ENCODE measurements at places on chromosomes 16 and 17.
A peak's percentile ranks its signal among the peaks of the same experiment; 100 is the strongest.

DNA sequence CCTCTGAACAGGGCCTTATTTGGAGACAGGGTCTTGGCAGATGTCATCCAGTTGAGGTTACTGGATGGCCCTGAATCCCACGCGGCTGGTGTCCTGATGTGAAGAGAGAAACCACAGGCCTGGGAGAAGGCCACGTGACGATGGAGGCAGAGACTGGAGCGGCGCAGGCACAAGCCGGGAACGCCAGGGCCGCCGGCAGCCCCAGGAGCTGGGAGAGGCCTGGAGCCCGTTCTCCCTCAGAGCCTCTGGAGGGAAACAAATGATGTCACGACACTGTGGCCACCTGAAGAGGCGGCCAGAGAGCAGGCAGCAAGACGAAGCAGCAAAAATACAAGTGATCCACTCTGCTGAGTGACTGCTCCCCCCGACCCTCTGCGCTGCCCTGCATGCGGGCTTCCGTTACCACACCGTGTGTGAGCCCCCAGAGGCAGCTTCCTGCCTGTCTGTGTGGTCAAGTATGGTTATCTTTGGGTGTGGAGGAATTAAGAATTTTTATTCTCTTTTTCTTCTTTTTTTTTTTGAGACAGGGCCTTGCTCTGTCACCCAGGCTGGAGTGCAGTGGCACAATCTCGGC lies 11.6 kb downstream of the CD7 start:
- DNase-seq: no peak

GRCh38 chr17:81891303-81891552 lies 158 bp downstream of the ALYREF start:
- DNase-seq: no peak

DNA sequence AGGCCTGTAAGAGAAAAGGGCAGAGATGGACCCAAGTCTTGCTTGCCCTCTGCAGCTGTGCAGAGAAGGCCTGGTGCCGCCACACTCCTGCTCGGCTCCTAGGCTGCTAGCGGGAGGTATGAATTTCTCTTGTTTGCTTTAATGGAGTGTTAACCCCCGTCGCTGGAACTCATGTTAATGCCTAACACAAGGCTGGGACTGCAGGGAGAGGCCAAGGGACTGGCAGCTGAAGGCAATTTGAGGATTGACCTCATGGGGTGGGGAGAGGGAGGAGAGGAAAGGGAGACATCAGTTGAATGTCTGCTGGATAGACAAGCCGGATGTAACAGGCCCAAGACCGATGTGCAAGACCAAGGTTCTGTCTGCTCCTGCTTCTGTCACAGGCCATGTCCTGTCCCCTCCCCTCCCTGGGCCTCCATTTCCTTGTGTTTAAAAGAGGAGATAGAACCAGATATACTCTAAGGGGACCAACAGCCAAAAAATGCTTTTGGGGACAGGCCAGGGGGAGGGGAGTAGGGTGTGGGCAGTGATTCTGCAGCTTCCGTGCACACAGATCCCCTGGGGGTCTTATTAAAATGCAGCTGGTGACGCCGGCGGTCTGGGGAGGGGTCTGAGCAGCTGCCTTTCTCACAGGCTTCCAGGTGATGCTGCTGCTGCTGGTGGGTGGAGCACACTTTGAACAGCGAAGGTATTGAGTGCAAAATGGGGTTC lies 46.7 kb upstream of the TBX2 start:
- DNase-seq: peak; percentile 39

DNA sequence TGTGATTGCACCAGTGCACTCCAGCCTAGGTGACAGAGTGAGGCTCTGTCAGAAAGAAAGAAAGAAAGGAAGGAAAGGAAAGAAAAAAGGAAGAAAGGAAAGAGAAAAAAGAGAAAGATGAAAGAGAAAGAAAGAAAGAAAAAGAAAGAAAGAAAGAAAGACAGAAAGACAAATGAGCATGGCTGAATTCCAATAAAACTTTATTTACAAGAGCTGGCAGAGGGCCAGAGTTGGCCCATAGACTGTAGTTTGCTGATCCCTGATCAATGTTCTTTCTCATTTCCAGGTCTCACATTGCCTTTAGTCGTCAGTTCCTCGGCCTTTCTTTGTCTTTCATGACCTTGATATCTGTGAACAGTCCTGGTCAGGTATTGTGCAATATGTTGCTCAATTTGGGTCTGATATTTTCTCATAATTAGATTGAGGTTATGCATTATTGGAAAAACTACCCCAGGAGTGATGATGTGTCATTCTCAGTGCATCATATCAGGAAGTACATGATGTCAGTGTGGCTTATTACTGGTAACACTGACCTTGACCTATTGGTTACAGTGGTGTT lies 68.5 kb upstream of the MED9 start:
- no peak for DNase-seq

DNA sequence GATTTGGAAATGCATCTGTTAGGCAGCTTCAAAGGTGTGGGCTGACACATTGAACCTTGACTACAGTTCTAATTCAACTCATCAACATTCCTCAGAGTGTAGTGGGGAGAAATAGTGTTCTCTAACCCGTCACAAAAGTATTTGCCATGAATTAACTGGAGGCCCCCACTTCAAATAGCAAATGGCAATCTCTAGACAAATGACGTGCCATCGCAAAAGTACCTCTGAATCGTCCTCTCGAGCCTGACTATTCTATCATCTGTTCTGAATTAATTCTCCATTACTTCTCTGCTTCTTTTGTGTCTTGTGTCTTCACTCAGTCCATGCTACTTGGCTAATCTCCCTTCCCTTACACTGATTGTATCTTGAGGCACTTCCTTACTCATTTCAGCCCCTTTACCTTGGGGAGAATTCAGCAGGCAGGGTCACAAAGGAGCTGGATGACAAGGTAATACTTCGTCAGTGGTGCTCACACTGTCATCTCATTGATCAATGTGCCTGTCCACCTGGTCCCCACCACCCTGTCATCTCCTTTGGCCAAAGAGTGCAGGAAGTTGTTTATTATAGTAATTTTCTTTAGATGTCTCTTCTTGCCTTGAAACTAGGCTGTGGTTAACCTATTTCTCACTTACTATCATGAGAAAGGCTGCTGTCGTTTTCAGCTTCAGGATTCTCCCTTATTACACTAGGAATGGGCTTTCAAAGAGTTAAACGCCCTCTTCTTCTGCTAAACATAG lies 108.4 kb downstream of the SYCE1L start:
- DNase-seq: no peak

GRCh38 chr17:44832805-44833204 lies 2.7 kb upstream of the GJC1 start:
- peak; percentile 32 for DNase-seq

- peak; percentile 2 for DNase-seq
Measured at GRCh38 chr17:60525328-60525684, 736 bp downstream of the APPBP2 start.

GRCh38 chr16:50275098-50275415 lies 8.7 kb downstream of the ADCY7 start:
- DNase-seq: no peak

GRCh38 chr16:22678311-22678710 lies 135.7 kb upstream of the HS3ST2 start:
- DNase-seq: no peak

GRCh38 chr16:23434380-23434779 lies 18.6 kb downstream of the COG7 start:
- peak; percentile 65 for DNase-seq

- peak; percentile 54 for DNase-seq
Measured at GRCh38 chr17:50148226-50149090, 2.0 kb downstream of the PPP1R9B start.

DNA sequence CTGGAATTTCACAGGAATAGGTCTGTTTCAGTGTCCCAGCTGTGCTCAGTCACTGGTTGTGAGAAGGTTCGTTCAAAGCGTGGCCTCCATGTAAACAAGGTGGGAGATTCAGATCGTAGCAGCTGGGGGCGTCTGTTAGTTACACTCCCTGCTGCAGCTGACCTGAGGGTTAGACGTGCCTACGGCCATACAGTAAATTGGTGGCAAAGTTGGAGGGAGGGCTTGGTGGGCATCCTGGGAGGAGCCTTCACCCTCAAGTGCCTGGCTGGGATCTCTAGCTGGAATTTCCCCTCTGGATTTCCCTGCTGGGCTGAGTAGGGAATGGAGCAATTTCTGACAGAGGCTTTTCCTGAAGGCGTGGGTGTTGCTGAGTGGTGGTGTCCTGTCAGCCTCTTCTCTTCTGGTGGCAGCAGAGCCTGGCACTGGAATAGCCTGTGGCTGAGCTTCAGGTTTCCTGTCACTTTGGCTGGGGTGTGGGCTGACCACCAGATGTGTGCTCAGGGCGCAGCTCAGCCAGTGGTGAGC lies 6.4 kb downstream of the FCSK start:
- DNase-seq: no peak

GRCh38 chr17:56679115-56679776 lies 85.7 kb downstream of the NOG start:
- peak; percentile 69 for DNase-seq

DNA sequence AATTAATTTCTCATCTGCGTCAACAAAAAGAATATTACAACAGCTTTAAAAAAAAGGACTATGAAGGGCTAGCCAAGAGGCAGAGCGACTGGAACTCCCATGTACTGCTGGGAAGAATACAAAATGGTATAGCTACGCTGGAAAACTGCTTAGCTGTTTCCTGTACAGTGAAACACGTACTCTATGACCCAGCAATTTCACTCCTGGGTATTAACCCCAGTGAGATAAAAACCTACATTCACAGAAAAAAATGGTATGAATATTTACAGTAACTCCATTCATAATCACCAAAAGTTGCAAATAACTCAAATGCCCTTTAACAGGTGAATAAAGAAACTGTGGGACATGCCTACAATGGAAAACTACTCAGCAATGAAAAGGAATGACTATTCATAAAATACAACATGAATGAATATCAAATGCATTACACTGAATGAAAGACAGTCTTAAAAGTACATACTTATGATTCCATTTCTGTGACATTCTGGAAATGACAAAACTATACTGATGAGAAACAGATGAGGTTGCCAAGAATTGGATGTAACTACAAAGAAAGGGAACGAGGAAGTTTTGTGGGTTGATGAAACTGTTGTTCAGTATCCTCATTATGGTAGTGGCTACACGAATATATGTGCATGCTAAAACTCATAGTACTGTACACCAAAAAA lies 27.6 kb downstream of the CMTM4 start:
- DNase-seq: no peak

DNA sequence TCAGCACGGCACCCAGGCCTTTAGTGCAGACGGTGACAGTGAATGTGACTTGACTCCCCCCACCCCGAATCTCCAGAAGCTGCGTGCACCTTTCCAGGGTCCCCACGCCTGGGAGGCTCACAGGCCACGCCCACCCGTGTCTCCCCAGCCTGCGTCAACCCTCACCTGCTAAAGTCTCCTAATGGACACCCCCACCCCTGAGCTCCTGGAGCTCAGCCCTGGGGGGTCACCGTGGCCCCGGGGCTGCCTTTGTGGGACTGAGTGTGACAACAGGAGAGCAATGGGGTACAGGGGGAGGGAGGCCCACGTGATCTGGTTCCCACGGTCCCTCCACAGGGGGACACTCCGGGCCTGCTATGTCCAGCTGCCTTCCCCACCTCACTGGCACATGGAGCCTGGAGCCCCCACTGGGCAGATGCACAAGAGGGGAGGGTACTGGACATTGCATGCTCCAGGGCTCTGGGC lies 7.4 kb upstream of the FASN start:
- no peak for DNase-seq

- peak; percentile 73 for DNase-seq
Measured at GRCh38 chr16:83813823-83814658, 6.3 kb downstream of the HSBP1 start.

DNA sequence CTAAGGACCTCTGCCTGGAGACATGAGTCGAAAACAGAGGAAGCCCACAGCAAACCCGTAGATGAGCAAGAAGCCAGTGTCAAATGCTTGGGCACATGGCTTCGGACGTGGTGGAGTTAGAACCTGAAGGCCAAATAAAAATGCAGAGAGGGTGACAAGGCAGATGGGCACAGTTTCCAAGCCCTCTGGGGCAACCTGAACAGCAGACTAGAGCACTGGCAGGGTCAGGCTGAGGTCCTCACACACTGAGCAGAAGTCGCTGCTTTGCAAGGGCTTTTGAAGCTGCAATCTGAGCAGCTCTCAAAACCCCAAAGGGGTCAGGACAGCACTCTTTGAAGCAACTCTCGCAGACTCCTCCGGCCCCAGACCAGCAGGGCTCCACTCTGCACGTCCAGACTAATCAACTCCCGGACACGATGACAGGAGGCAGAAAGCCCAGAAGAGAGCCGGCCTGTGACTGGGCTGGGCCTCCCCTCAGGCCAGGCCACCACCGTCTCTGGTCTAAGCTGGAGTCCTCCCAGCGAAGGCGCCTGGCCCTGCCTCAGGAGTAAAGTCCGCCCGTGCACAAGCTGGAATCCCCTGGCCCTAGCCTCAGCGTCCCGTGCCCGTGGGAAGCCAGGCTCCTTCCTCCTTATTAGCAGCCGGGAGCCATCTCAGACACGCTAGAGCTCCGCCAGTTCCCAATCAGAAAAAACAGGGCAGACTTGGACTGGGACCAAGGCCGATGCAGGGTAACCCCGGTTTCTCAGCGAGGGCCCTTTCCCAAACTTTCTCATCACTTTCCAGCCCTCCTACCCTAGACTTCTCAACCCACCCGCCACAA lies 924 bp downstream of the SMARCD2 start:
- peak; percentile 71 for DNase-seq

- no peak for DNase-seq
Measured at GRCh38 chr17:82831818-82832200, 8.0 kb downstream of the ZNF750 start.

GRCh38 chr16:6493555-6493954 lies 839.1 kb upstream of the RBFOX1 start:
- no peak for DNase-seq

DNA sequence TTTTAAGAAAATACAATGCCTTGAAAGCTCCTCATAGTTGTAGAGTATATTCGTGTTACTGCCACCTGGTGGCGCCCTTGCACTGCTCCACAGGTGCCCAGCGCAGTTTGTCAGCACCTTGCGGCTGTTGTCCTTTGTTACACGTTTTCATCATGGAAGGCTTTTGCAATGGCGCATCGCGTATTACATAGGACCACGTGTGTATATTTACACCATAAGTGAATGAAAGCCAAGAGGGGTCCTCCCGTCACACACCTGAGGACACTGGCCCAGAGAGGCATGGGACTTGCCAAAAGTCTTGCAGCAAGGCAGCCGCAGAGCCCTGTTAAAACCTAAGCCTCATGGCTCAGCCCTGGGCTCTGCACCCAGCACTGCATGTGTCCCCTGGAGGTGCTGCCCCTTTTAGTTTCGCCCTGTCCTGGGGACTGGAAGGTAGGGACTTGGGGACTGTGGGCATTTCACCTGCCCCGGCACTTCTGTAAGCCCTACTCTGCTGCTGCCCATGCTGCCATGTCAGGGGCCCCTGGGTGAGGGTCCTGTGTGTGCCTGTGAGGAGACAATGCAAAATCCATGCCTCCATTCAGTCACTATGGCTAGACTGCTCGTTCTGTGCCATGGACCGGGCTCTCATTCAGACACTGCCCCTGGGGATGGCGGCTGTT lies 24.3 kb downstream of the POLR3E start:
- peak; percentile 83 for DNase-seq

GRCh38 chr17:13749891-13750235 lies 148.1 kb upstream of the HS3ST3A1 start:
- no peak for DNase-seq

Measured in neural progenitor cell (in vitro differentiated cells).